ENCODE measurements at places on chromosomes 3 and 15.

- no peak for DNase-seq
Measured at GRCh38 chr15:94677202-94677790, 445.9 kb downstream of the MCTP2 start.

GRCh38 chr3:61723038-61723437 lies 161.7 kb downstream of the PTPRG start:
- no peak for DNase-seq

- no peak for DNase-seq
Measured at GRCh38 chr15:36484038-36484778, 95.2 kb upstream of the CDIN1 start.

- no peak for DNase-seq
Measured at GRCh38 chr3:3641877-3642455, 157.3 kb upstream of the LRRN1 start.

- DNase-seq, result peak; percentile 67
Measured at GRCh38 chr3:100496711-100497261, 4.4 kb downstream of the TMEM45A start.

- DNase-seq, result no peak
Measured at GRCh38 chr3:73043414-73043813, 18.0 kb upstream of the EBLN2 start.

GRCh38 chr3:119033393-119034255 lies 1.0 kb downstream of the IGSF11 start:
- no peak for DNase-seq

DNA sequence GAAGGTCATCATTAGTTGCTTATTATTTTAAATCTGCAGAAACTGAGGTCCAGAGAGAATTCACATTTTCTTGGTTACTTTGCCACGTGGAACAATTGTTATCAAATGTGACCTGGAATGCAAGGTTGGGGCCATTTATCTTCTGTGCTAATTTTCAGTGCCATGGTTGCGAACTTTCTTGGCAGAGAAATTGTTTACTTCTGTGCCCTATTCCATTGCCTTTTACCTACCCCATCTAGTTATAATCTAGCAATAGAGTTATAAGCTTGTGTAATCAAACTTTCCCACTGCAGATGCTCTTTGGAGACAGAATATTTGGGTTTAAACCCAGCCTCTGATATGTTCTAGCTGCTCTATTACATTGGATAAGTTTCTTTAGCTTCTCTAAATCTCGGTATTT lies 242.9 kb downstream of the LPP start:
- DNase-seq, result no peak

DNA sequence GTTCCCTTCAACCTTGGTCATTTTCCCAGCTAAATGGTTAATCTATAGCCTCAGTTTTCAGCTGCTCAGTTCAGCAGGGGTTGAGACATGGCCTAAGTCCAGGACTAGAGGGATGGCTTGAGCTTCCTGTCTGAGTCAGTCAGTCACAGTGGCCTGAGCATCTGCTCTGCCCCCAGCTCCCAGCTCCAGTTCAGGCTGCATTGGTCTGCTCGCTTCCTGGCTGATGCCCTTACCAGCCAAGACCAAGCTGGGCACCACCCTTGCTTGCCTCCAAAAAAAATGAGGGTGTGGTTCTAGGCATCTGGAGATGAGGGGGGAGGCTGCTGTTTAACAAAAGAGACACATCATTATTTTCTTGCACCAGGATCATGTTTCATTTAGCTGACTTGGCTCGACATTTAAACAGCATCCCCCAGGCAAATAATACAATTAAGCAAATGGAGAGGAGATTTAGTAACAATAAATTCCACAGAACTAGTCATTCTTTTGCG lies 70.7 kb downstream of the WNT5A start:
- DNase-seq, result no peak

DNA sequence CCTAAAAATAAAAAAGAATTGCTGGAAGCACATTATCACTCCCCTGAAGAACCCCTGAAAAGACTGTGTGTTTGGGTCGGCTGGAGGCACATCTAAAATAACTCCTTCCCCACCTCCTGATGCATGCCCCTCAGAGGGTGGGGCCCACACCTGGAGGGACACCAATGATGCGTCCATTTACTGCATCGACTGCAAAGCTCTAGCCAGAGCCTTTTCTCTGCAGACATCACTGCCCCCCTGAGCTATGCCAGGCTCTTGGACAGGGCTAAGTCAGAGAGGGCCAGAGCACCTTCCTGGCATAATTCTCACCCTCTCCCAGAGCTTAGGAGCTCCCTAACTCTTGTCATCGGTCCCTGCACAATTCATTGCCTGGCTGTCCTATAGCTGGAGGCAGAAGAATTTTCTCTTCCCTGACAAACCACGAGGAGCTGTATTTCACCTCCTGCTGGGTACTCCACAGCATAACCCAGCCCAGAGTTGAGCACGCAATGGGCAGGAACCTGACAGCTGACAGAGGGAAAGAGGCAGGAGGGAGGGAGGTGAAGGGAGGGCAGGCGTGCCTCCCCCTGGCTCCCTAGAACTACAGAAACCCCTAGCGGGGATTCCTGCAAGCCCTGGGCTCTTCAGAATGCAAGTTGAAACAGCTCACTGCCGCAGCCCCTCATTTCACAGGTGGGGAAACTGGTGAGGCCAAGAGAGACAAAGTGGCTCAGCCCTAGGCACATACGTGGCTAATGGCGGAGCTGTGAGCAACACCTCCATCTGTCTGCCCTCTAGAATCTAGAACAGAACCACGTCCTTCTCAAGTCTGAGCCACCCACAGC lies 46.6 kb downstream of the XXYLT1 start:
- DNase-seq, result no peak

- no peak for DNase-seq
Measured at GRCh38 chr3:133329626-133330025, 70.2 kb upstream of the BFSP2 start.

GRCh38 chr3:4492208-4493013 lies 737 bp upstream of the ITPR1 start:
- no peak for DNase-seq

DNA sequence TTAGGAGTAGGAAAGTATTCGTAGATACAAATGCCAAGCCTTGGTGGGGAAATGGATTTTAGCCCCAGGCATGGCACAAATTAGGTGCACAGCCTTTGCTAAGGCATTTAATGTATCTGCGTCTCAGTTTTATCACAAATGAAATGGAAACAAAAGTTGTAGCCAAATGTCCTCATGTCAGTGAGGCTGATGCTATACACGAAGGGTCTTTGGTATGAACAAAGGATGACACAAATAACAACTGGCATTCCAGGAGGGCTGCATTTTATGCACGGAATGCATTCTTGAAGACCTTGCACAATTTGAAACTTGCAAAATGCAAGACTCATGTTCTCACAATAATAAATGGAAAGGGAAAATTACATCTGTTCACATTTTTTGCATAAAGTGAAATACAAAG lies 181.9 kb downstream of the SV2B start:
- no peak for DNase-seq

GRCh38 chr15:62931650-62932049 lies 110.9 kb upstream of the TPM1 start:
- DNase-seq, result no peak

DNA sequence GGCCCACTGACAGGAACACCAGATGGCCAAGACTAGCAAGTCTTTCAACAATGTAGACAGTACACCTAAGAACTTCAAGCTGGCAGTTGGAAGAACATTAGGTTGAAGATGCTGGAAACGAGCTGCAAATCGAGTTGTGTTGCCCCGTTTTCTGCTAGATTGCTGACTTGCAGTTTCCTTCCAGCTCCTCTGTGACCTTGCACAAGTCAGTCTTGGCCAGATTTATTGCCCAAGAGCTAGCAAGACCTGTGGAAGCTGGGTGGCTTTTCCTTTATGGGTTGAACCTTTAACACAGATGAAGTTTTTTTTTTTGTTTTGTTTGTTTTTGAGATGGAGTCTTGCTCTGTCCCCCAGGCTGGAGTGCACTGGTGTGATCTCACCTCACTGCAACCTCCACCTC lies 2.9 kb upstream of the RBM6 start:
- DNase-seq, result no peak

DNA sequence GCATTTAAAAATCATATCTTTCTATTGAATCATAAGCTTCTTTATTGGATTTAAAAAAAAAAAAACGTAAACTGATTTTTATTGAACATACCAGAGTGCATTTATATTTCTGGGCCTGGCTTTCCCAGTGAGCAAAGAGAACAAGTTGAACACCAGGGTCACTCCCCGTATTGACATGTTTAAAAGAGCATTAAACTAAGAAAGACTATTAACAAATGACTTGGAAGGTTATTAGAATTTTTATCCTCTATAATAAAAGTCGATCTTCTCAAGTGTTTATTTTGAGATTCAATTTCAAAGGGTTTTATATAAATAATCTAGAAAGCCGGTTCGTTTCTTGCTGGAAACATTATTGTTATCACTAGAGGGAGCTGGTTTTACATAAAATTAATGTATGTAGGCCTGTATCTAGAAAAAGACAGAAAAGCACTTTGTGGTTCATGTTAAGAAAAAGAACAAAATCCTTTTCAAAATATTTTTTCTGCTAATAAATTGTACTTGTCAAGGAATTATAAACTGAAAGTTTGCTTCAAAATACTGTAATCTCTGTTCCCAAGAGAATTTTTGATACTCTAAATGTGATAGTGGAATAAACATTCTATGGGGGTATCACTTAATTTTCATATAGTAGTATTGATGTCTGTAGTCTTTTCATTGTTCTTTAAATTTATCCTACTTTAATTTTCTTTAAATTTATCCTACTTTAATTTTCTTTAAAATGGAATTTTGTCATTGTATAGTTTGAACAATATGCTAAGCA lies 321.8 kb upstream of the MME start:
- no peak for DNase-seq

GRCh38 chr3:149227591-149228268 lies 6.1 kb upstream of the CP start:
- DNase-seq, result no peak

DNA sequence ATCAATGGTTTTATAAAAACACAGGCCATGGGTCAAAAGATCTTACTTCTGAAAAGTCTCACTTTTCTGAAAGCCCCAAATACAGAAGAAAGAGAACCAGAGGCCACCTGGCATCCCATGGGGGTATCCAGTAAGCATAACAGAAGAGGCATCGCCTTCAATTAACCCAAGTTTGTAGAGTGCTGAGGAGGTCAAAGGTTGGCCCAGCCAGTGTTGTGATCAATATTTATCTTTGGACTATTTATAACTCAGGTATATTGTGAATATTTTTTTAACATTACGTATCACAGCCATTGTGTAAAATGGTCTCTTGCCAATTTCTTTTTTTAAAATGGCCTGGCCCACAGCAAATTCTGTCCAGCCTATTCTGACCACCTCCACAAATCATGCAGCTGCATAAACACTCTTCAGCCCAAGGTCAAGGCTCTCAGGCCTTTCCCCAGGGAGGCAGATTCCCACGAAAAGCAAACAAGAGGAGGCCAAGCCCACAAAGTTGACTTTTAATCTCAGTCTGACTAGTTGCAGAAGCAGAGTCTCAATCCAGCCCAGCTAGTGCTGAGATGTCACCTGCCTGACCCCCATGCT lies 26.2 kb upstream of the SPTBN5 start:
- DNase-seq, result no peak

- no peak for DNase-seq
Measured at GRCh38 chr3:55842204-55842603, 355.1 kb upstream of the WNT5A start.

GRCh38 chr15:38231436-38231835 lies 21.2 kb upstream of the SPRED1 start:
- DNase-seq, result no peak

DNA sequence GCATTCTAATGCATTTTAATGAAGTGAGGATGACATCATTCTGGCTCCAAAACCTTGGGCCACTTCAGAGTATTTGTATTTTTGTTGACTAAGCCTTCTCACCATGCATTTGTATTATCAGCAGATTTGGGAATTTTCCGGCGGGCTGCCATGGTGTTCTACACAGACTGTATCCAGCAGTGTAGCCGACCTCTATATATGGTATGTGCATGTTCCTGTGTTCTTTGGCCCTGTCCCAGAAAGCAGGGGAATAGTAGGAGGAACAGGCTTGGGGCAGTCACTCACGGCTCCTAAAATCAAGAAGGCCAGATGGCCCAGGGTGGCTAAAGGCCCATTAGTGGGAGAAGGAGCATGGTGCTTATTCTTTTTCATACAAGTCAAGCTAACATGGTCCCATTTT lies 80.5 kb downstream of the USF3 start:
- DNase-seq, result no peak

DNA sequence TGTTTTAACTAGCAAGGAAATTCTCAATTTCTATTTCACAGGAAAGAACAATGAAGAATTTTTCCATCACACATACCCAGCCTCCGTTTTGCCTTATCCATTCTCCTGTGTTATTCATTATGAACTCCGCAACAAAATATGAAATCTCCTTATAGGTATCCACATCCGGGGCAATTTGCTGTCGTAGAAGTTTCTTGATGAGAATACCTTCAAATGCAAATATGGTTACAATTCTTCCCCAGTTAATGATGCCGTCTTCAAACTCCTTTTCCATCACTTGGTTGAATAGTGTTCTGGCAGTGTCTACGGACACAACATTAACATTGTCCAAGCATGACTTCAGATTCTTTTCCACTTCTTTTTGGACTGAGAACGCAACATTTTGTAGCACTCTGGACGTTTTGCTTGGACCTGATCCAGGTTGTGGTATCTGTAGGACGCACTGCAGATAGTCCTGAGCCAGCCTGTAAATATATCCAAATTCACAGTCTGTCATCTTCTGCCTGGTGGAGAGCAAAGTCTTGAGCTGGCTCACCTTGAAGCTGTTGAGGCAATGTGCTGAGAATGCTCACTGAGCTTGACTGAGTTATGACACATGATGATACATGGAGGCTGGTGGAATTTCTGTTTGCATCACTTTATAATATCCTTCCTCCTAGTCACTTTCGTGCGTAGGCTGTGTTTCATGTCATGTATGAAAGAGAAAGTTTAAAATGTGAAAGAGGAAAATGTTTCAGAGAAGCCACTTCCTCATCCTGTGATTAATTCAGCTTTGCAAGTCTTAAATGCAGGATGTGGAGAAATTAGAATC lies at the start of gene BCL2A1:
Gene BCL2A1 (minus strand): TSS at position 573 of the 811 bp plus-strand sequence. CDS start 77 bp downstream, at position 496.
- peak; percentile 92 for DNase-seq

DNA sequence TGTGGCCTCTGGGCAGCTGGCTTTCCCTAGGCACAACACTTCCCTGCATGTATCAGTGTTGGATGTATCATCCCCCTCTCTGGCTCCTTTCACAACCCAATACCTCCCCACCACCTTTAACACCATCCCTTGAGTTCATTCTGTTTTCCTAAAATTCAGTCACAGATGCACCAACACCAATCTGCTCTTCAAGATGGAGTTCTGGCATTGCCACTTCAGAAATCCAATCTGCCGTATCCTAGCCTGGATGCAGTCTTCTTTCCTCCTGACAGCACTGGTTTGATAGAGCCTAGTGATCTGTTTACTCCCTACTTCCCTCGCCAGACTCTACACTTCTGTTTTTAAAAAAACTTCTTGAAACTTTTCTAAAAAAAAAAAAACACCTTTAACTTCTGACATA lies 21.7 kb downstream of the PXYLP1 start:
- no peak for DNase-seq

DNA sequence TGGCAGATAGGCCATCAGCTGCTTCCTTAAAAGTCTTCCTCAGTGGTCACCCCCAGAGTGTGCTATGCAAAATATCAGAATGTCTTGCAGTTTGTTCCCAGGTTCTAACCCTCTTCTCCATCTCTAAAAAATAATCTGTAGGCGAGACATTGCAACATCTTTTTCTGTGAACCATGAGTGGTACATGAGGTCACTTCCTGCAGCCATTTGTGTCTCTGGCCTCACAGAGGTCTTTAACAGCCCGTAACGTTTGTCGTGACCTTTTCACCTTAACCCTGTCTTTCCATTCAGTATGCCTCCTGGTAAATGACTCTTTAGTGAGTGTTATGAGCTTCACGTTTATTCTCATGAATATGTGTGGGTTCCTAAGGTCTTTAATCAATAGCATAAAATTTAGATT lies 145.4 kb downstream of the KLHL25 start:
- DNase-seq, result no peak

- DNase-seq, result no peak
Measured at GRCh38 chr3:114176487-114176886, 2.4 kb downstream of the DRD3 start.
